ENCODE measurements at places on chromosomes 6 and 20.

DNA sequence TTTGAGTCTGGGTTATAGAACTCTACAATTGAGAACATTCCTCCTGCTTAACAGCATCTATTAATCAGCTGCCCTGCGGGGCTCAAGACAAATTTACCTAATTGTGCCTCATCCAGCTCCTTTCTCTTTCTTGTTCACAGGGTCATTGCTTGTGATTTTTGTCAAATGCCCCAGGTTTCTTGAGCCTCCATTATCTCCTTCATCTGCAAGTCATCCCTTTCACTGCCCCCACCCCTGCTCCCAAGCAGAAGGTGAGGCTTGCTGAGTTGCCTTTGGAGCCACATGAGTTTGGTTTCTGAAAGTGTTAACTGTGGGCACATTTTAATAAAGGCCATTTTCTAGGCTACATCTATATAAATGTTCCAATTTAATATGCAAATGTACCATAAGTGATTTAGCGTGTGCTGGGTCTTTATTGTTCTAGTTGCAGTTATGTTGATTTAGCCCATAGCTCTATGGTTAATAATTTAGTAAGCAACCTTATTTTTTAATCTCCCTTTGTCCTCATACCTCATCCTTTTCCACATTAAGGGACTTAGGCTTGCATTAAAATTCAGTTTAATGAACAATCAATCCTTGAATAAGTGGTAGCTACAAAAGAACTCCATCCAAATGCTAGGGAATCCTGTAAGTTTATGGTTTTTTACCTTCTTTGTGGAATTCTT is 56.1 kb downstream of the VSTM2L start:
- no peak for DNase-seq

DNA sequence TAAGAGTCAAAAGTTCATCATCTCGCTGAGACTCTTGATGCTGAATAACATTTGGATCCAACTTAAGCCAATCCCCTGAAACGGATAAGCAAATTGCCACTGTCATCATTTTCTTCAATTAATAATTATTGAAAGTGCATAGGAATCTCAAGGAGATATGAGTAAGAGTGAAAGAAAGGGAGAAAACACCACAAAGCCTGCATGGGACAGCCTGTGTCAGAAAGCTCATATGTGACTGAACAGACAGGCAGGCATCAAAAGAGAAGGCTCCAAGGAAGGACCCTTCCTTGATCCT is 13.3 kb downstream of the ATXN1 start:
- no peak for DNase-seq

- DNase-seq: peak; percentile 89
These were observed 167.9 kb upstream of the TNFAIP3 start for GRCh38 chr6:137699031-137699683.

DNA sequence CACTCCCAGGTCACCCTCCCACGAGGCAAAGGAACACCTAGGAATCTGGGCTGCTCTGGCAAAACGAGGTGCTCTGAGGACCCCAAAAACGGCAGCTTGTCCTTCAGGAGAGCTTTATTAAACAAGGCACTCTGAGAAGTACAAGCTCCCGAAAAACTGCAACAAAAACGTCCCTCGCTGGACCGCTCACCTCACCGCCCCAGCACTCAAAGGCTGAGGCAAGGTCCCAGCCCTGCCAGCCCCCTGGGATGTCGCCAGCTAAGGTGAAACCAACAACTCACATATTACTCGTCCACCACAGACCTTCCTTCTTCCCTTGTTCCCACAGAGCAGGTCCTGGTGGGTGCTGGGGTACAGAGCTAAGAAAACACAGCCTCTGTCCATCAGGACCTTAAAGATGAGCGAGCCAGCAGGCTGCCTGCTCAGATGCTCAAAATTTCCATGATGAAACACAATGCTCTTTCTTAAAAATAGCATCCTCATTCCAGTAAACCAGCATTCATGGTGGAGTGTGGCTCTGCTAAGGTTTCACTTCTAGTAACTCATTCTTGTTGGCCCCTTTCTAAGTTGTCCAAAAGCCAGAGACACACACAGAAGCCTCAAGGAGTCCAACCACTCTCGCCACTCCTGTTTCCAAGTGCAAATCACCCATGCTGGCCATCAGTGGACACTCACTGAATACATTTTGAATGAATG is 35.9 kb downstream of the ATP9A start:
- no peak for DNase-seq

DNA sequence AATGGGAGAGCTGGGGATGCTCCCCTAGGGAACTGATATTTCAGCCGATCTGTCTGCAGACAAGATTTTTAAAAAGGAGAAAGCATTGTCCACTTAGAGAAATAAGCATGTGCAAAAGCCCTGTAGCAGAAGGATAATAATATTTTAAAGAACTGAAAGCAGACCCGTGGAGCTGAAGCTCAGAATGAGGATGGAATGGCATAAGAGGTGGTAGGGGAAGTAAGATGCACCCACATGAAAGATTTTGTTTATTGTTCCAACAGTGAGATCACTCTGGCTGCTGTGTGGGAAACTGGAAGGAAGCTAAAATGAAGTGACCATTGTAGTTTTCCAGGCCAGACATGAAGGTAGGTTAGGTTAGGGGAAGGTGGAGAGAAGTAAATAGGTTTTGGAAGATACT is 266.4 kb upstream of the PRDM1 start:
- no peak for DNase-seq

DNA sequence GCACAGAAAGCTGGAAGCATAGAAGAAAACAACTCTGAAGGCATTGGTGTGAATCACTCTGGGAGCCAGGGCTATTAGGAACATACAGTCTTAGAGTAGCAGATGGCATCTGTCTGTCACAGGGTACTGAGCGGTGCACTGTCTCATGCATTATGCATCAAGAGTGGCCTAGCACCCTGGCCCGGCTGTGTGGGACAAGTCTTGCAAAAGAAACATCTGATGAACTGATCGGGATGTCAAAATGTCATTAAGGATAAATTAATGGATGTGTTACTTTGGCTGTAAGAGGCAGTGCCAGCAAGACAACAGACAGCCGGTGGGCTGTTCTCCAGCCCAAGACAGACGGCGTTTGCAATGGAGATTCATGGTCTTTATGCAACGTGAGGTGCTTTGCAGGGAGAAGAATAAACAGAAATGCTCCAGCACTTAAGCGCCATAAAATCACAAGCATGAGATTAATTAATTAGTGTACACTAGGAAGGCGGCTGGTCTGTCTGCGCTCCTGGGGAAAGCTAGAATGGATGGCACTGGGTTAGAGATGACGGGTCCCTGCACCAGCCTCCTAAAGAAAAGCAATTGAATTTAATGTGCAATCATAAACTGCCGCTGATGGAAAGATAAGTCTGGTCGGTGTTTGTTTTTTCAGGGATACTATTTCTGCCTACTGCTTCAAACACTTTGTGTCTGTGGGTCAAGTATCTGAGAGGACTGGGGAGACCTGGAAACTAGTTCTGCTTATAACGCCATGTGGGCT is 600.6 kb upstream of the CHD6 start:
- no peak for DNase-seq

GRCh38 chr6:29943053-29943966 is 978 bp downstream of the HLA-A start:
- no peak for DNase-seq

DNA sequence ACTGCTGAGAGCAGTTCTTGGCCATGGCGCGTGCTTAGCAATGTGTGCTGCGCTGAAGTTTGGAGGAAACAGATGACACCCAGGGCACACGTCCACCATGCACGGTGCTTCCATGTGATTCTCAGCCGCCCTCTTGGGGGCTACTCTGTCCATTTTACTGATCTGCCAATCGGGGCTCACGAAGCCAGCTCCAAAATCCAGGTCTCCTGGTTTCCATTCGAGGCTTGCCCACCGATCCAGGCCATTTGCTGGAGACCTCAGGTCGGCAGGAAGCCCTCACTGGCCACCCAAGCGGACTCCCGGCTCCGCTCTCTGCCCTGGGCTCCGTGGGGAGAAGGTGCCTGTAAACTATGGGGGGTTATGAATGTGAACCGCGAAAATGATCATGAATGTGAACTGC is 11.7 kb upstream of the FRMD1 start:
- DNase-seq: no peak

- no peak for DNase-seq
These were observed 36.3 kb downstream of the VTA1 start for GRCh38 chr6:142183351-142183750.

All from Kasumi-1 (cell line).